ENCODE measurements at places on chromosomes 4 and X. TPM values are rescaled to one million over a fixed set of nuclear protein-coding genes. Genes with fewer than 3 reads are reported as not detected.

GRCh38 chr4:61918987-61919386, 718.9 kb downstream of the ADGRL3 start:
- no peaks in the 10 kb centered on the region for H3K27me3 ChIP-seq
- H3K27ac ChIP-seq: no peak overlapping the region
- H3K4me1 ChIP-seq: no peaks in the 10 kb centered on the region
- no peaks in the 10 kb centered on the region for H3K36me3 ChIP-seq

DNA sequence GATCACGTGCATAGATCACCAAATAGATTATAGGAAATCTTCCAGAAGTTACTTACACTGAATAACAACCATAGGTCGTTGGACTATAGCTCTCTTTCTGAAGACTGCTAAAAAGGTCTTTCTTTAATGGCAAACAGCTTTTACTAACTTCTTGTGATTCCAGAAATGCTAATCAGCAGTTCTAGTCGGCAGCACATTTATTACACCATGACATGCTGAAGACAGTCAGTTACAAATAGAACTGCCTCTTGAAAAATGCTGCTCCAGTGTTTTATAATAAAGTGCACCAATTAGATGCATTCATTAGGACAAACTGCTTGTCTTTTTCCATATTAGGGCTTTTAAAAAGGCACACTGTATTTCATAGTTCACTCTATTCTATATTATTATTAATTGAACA, 488.2 kb downstream of the PABPC4L start:
- no peaks in the 10 kb centered on the region for H3K4me1 ChIP-seq
- no peaks in the 10 kb centered on the region for H3K36me3 ChIP-seq
- H3K4me3 ChIP-seq: no peak overlapping the region
- no peaks in the 10 kb centered on the region for H3K27me3 ChIP-seq
- H3K27ac ChIP-seq: no peak overlapping the region

DNA sequence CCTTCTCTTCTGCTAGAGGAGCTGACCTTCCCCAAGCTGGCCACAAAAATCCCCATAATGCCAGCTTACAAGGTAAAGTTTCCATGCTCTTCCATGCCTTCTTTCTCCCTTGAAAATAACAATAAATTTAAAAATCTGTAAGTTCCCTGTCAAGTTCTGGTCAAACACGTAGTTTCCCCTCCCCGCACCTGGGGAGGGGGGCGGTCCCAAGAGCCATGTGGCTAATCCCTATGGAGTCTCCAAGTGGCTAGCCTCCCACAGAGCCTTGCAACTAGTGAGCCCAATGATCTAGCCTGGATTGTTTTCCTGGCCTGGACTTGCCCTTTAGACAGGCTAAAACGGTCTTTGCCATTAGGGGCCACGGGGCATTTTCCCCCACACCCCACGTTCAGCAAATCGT, 2.1 kb upstream of the NRK start:
- no peaks in the 10 kb centered on the region for H3K4me1 ChIP-seq
- no peak for DNase-seq
- H3K27ac ChIP-seq: no peak overlapping the region

GRCh38 chr4:93710847-93711430, 117.6 kb upstream of the ATOH1 start:
- no peaks in the 10 kb centered on the region for H3K27me3 ChIP-seq
- no peak overlapping the region for H3K27ac ChIP-seq
- H3K4me3 ChIP-seq: no peak overlapping the region

GRCh38 chr4:87506974-87507701, 22.0 kb downstream of the SPARCL1 start:
- peak overlapping the region; percentile 64 for H3K27ac ChIP-seq
- no peaks in the 10 kb centered on the region for H3K4me1 ChIP-seq
- H3K4me3 ChIP-seq: no peak overlapping the region

OTOP1 gene
- polyA plus RNA-seq: not detected

RIBC1 gene
- 52.0 TPM for polyA plus RNA-seq

ATP1B4 gene
- 0.42 TPM for polyA plus RNA-seq

All from testis (tissue), 5 donors.